ENCODE measurements at places on chromosomes 12 and 14. TPM values are rescaled to one million over a fixed set of nuclear protein-coding genes. Genes with fewer than 3 reads are reported as not detected.

DNA sequence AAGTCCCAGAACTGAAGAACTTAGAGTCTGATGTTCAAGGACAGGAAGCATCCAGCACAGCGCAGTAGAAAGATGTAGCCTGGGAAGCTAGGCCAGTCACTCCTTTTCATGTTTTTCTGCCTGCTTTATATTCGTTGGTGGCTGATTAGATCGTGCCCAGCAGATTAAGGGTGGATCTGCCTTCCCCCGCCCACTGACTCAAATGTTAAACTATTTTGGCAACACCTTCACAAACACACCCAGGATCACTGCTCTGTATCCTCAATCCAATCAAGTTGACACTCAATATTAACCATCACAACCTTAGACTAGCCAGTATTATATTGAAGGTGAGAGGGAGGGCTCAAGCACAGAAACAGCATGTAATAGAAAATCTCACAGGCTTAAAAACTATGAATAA is 222.9 kb downstream of the C12orf50 start:
- DNase-seq: no peak

GRCh38 chr14:79256380-79256779 is 954.9 kb downstream of the DIO2 start:
- no peak for DNase-seq

DNA sequence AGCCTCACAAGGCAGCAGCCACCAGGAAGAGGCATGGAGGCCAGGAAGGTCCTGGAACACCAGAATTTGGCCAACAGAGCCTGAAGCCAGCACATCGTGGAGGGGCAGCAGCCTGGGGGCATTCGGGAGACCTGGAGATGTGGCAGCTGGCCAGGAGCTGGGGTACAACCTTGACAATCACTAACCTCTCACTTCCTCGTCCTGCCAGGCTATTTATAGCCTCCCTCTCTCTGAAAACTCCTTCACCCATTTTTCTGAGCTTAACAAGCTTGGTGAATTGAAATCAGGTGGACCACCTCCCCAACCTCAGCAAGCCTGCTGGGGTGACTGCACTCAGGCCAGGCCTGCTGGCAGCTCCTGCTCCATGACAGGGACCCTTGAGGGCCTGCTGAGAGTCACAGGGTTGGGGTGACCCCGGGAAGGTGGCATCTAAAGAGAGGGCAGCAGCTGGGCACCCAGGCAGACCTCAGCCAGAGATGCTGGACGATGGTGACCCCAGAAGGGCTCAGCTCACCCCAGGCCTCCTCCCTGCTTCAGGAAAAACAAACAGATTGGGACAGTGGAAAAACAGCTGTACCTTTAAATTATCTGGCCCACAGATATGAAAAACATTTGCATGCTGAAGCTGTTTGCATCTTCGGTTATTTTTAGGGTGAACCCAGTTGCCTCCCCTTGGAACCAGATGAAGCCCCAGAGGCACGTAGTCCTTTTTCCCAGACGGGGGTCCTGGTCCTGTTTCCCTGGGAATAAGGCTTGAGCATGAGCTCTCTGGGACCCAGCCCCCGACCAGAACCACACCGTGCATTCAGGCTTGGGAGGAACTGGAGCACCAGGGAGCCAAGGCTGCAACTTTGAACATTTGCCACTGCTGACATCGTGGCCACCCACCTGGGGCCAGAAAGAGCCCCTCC is 67.0 kb downstream of the PITPNM2 start:
- no peak for DNase-seq

DNA sequence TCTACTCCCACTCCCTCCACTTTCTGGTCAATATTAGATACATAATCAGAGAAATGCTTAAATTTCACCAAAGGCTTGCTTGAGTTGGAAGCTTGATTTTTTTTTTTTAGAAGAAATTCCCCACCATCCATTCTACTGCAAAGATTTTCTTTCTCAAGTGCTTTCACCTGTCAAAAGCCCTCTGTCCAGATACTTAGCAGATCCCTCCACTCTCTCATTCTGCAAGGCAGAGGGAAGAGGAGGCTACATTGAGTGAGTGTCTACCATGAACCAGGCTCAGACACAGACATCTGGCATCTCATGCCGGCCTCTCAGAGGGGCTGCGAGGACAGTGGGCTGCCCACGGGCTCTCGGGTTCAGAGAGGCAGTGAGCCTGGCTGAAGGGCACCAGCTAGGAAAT is 127.6 kb upstream of the GSC start:
- no peak for DNase-seq

DNA sequence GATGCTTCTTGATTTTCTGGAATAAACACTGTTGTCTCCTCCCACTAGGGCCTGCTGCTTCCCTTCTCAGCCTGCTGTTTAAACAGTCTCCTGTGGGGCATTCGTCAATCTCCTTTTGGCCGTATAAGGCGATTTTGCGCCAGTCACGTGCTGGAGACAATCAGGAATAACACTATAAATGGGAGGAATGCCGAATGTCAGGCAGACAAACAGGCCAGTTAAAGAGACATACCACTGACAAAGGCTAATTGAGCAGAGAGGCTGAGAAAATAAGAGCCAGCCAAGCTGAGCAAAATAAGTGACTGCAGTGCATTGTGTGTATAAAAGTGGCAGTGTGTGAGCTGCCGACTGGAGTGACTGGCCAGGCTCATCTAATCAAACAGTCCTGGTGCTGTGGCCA is 23.3 kb downstream of the DMAC2L start:
- peak; percentile 48 for DNase-seq

GRCh38 chr12:544941-545635 is 85.3 kb downstream of the B4GALNT3 start:
- no peak for DNase-seq

GRCh38 chr12:58745348-58746125 is 174.8 kb downstream of the LRIG3 start:
- DNase-seq: no peak

GRCh38 chr12:30423330-30423729 is 272.3 kb downstream of the IPO8 start:
- no peak for DNase-seq

Gene LGMN
- 77.3 TPM for total RNA-seq

All from tibial nerve (tissue), 4 donors.